ENCODE measurements at places on chromosomes 4 and X.

DNA sequence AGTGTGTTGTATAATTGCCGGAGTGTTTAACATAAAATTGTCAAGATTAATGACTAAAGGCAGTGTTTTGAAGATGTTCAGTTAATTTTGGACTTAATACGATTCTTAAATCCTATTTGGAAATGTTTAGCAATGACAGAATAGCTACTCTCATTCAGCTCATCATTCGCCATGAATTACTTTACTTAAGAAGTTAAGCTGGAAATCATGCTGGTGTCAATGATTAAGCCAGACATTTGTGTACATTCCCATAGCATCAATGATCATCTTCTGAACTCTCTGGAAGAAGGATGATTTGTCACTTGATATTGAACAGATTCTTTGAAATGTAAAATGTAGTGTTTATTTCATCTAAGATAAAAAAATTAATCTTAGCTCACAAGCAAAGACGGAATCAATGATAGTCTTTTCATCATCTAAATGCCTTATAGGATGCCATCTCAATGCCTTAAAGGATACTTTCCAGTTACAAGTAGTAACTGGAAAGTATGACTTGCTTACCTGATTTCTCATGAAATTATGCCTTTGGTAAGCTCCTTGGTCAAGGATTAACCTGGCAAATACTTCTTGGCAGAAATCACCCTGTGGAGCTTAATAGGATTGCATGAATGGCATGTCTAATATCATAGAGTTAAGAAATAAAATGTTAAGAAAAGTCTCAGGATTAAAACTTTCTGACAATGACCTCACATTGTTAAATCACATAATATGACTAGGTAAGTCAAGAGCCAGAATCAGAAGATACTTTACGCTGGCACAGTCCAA, 515.5 kb upstream of the AGA start:
- DNase-seq: no peak

DNA sequence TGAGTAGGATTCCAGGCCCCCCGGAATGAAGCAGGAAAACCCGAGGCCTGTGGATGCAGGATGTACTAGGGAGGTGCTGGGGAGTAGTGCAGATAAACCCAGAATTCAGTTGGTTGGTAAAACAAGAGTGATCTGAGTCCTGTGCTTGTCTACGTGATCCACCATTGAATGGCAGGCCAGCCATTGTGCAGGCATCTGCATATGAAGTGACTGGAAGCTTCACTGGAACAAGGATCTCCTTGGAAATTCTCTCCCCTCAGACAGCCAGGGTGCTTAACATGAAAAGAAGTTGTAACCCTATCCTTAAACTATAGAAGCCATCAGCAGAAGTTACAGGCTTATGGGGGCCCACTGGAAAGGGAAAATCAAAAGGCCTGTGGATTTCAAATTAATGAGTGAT, 656 bp upstream of the GSPT2 start:
- DNase-seq: no peak

GRCh38 chrX:45750639-45751038, 550.0 kb upstream of the DIPK2B start:
- DNase-seq: no peak

GRCh38 chrX:32804034-32804433, 407.3 kb downstream of the DMD start:
- DNase-seq: no peak

GRCh38 chr4:84565951-84566350, 17.0 kb upstream of the CDS1 start:
- DNase-seq: no peak

DNA sequence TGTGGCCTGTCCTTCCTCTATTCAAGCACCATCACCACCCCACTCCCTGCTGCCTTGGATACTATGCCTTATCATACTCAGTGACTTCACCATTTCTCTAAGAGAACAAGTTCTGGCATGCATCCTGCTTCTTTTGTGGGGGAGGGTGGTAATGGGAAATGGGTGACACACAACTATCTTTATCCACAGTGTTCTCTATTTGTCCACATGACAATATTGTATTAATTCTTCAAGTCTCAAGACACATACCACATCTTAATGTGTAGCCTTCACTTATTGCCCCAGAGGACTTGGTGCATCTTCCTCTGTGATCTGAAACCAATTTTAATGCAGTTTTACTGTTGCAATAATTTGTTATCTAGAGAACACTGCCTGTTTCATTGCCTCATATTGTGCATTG, 29.3 kb upstream of the UGT2B7 start:
- no peak for DNase-seq

DNA sequence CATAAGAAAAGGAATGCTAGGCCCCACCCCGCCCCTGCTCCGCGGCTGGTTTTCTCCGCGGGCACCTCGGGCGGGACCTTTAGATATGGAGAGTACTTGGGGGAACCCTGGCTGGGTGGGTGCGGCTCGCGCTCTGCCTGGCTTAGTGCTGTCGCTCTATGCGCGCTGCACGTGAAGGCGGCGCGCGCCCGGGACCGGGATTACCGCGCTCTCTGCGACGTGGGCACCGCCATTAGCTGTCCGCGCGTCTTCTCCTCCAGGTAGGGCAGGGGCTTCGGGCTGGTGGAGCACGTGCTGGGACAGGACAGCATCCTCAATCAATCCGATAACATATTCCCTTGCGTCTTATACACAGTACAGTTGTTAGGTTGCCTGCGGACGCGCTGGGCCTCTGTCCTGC, 56.0 kb downstream of the MAGEB10 start:
- DNase-seq: no peak

- no peak for DNase-seq
Measured at GRCh38 chrX:51487960-51488267, 8.5 kb downstream of the NUDT11 start.

DNA sequence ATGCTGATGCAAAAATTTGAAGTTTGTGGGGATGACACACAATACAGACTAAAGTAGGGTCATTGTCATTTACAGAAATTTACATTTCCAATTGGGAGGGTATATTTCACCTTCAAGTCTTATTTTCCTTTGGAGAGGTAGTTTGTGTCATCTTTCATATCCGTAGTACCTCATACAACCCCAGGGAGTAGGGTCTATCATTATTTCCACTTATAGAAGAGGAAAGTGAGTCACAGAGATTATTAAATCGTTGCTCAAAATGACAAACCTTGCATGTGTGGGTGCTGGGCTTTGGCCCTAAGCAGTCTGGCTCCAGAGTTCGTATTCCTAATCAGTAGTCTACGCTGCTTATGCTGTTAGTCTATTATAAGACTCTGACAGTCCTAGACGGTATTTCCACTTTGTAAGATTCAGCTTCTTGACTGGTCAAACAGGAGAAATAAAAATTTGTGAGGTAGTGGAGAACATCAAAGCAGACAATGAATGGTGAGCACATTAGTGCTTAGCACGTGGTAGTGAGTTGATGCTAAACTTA, 516.5 kb downstream of the PCDH7 start:
- DNase-seq: no peak

DNA sequence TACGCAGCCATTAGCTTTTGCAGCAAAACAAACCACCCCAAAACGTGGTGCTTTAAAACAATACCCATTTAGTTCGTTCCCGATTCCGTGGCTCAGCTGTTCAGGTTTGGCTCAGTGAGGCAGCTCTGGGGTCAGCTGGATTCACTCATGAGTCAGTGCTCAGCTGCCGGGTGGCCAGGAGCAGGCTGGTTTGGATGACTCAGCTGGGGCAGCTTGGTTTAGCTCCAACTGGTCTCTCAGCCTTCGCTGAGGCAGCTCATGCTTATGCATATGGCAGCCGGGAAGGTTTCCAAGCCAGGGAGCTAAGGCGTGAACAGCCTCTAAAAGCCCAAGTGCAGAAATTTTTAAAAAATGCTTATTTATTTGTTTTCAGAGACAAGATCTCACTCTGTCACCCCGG, 13.3 kb upstream of the CD99 start:
- DNase-seq: no peak

DNA sequence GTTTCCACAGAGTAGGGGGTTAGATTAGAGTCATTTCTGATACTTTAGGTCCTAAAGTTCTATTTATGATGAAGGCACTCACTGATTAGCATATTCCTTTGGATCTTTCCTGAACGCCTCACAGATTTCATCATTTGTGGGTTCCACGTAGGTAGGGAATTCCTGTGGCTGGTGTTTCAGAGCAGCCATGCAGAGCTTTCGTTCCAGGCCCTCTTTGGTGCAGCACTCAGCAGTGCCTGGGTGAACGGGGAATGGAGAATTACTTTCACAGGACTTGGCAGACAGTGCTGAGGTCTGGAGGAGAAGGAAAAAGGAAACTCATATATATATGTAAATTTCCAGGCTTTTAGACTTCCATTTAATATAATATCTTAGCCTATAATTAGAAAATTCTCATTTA, 18.5 kb downstream of the GC start:
- no peak for DNase-seq

- DNase-seq: peak; percentile 18
Measured at GRCh38 chrX:131677655-131678628, 134.1 kb downstream of the OR13H1 start.

DNA sequence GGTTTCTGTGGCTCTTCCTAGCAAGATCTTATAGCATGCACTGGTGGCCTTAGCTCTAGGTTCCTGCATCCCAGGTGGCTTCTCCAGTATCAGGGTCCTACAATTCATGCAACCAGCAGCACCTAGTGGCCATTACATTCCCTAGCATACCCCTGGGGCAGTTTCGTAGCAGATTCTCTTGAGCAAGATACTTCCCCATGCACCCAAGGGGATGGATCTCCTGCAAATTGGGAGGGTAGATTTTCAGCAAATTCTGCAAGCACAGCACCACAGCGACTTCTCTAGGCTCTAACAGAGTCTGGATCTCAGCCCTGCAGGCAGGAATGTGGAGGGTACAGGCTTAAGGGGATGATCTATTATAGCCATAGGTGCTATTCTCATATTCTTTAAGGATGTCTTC, 13.1 kb upstream of the SLC9B1 start:
- DNase-seq: no peak

DNA sequence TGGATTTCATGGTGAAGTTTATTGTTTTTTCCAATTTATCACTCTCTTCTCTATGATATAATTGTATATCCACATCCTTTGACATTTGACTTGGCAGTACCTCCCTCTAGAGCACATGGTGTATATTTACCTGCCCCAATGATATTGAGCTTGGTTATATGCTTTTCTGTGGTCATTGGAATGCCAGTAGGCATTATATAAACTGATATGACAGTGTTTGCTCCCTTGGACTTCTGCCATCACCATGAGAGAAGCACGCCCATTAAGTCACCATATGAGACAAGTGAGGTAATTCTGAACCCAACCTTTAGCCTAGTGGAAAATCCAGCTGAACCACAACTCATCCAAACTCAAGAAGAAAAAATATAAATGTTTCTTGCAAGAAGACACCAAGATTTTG, 2761.5 kb downstream of the ARAP2 start:
- DNase-seq: no peak

DNA sequence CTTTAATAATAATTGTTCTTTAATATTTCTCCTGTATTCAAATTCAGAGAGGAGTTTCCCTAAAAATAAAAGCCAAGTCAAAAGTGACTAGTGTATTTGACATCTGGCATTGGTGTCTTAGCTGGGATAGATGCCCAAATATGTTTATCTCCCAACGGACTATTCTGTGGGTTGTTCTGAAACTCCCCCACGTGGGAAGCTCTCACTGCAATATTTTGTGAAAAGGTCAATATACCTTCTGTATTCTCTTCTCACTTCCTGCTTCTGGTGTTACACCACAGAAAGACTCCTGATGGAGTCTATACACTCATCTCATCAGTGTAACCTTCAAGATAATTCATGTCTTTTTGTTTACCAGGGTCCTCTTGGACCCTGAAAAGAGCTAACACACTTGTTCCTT, 2052.8 kb upstream of the TENM3 start:
- DNase-seq: no peak

GRCh38 chr4:2079926-2080325, 20.8 kb downstream of the NAT8L start:
- no peak for DNase-seq

DNA sequence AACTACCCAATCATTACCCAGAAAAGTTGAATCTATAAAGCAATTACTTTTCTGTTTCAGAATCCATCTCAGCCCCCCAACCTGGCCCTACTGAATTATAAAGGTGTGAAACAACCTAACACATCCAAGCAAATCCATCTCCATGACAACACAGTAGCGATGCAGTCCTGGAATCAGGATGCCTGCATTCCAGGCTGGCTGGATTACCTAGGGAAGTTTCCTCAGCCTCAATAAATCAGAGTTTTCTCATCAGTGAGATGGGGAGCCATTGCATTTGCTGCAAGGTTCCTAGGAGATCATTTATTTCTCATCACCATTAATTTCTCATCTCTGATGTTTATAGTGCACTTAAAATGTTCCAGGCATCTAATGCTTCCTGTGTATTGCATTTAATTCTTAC, 46.0 kb downstream of the LNX1 start:
- DNase-seq: no peak

DNA sequence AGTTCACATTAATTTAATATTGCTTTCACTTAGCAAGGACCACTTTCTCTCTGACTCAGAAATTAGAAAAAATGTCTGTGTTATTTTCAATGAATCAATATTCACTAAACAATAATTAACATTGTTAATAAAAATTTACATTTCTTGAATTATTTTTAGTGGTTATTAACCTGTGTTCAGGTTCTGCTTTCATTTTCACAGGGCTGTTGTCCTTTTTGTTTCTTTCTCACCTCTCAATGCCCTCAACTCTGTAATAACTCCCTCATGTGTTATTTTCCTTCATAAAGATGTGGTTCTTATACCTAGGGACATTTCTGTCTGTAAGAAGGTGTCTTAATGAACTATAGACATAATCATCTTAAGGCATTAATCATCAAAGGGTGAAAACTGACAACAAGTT, 43.1 kb upstream of the PRR27 start:
- DNase-seq: no peak

GRCh38 chrX:19094654-19095053, 27.6 kb downstream of the ADGRG2 start:
- no peak for DNase-seq

- no peak for DNase-seq
Measured at GRCh38 chrX:71458866-71459265, 74.0 kb upstream of the OGT start.

GRCh38 chr4:82797040-82797404, 1.6 kb downstream of the SCD5 start:
- DNase-seq: no peak

GRCh38 chr4:72484981-72485380, 84.0 kb downstream of the ADAMTS3 start:
- no peak for DNase-seq

- no peak for DNase-seq
Measured at GRCh38 chrX:40008791-40009461, 88.8 kb downstream of the BCOR start.

GRCh38 chrX:13159886-13160285, 115.5 kb upstream of the FAM9C start:
- DNase-seq: no peak

DNA sequence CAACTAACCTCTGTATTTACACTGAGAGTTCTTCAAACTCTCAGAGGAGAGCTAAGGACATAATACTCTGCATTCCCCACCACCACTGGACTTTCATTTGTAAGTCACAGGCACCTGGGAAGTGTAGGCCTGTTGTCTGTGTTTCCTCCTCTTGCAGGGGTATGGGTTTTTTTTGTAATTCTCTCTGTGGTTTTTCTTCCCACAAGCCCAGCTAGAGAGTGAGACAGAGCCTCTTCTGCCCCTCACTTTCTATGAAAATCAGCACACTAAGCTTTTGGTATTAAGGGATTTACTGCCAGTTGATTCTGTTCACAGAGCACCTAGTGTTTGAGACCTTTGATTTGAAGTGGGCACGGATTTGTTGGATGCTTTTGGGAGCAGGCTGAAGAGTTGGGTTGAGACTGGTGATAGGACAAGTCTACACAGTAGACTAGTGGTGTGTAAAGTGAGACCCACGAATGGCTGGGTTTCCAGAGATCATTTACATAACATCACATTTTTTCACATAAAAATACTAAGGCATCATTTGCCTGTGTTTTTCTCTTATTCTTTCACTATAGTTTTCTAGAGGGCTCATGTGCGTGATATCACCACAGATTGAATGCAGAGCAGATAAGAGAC, 28.9 kb upstream of the WDR17 start:
- no peak for DNase-seq

All from stimulated activated CD8-positive, alpha-beta memory T cell treated with anti-CD3 and anti-CD28 coated beads, Interleukin-12 subunit alpha, Interleukin-12 subunit beta, amount 100 ng/mL, for 4 hours (primary cell).